Activated T-cell treated with anti-CD3 and anti-CD28 coated beads for 24 hours (primary cell): ENCODE measurements at places on chromosomes 5 and 9.

DNA sequence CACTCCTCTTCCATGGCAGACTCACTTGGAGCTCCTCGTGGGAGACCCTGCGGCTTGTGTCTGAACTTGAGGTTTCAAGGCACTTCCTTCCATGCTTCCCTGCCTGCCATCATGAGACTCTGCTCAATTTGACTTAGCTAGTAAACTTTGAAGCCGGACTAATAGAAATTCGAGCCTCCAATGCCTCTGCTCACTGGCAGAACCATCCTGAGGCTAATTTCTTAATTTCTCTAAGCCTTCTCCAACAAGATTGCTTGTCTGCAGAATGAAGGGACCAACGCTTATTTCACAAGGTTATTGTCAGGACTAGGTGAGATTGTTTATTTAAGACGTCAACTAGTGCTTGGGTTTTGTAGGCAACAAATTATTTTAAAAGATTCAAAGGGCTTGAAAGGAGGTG, 3.2 kb downstream of the POU4F3 start:
- no peak for DNase-seq

- DNase-seq, result no peak
Measured at GRCh38 chr9:135320943-135321342, 158.6 kb upstream of the PPP1R26 start.

- no peak for DNase-seq
Measured at GRCh38 chr9:33698267-33698666, 97.1 kb upstream of the PRSS3 start.

DNA sequence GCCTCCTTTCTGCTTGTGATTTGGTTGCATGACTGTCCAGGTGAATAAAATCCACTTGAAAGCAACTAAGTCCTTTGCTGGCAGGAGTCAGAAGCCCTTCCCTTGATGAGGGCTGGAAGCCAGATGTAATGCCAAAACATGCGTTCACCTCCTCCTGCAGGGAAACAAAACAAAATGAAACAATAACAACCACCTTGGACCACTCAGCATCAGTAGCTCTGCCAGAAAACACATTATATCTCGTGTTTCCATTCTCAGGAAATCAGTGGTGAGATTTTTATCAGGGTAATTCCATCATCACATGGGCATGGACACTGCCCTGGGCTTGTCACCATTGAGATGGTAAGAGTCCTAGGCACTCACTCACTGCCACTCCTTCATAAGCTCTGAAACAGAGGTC, 350.3 kb upstream of the ACTBL2 start:
- no peak for DNase-seq

DNA sequence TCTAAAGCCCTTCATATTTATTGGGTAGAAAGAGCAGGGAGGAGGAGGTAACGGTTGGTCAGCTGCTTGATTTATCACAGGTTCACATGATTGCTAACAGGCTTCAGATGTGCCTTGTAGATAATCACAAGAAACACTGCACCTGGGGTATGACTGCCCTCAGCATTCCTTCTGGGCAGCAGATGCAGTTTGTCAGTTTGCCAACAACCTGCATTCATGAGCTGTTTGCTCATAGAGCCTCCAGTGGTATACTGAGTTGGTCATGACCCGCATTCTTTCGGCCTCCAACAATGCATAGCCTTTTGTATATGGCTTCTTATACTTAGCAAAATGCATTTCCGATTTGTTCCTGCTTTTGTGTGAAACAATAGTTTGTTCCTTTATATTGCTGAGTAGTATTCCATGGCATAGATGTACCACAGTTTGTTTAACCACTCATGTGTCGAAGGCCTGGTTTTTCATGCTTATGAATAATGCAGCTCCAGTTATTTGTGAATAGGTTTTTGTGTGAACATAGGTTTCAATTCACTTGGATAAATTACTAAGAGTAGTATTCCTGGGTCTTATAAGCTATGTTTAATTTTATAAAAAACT, 83.6 kb downstream of the ARHGEF28 start:
- no peak for DNase-seq

DNA sequence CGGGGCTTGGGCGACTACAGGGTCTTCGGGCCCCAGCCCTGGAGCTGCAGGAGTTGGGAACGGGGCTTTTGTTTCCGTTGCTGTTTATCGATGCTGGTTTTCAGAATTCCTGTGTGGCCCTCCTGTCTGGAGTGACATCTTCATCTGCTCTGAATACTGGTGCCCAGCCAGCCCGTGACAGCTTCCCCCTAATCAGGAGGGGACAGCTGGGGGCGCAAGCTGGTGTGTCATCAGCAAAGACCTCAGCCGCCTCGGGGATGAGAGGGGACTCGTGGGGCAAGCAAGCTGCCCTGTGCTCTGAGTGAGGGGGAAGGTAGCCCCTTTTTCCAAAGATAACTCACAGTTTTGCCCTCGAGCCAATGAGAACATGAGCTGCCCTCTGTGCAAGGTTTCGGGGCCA, 110.7 kb downstream of the RXRA start:
- no peak for DNase-seq
